Vagina (tissue), 2 donors: ENCODE measurements at places on chromosomes 4 and X.

DNA sequence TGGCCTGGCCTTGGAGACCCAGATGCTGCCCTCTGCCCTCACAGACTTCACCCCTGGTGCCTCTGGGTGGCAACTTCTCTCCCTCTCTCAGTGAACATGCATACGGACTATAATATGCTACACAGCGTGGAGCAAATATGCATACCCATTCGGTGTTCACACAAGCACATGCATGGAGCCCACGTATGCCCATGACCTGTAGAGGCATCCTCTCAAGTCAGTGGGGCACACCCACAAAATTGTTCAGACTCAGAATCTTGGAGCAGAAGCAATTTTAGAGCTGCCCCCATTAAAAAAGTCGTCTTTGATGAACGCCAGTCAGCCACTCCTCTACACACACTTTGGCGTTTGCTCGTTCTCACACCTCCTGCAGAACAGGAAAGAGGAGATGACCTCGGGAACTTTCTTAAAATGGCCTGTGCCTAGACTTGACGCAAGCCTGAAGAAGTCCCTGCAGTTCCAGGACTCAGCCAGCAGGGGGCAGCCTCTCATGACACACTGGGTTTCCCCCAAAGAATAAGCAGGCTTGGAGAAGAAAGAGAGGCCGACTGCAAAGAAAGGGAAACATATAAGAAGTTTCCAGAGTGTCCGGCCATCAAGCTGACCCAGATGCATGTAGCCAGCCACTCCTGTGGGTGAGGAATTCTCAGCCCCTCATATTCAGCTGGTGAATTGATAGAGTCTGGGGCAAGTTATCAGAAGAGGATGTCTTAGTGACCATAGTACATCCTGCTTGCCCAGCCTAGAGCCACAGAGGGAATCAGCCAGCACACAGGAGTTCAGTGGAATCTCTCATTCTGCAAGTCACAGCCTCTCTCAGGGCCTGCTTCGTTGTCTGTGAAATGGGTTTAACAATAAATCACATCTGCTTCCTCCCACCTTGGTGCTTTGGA, 17.3 kb downstream of the APLN start:
- no peak for DNase-seq

DNA sequence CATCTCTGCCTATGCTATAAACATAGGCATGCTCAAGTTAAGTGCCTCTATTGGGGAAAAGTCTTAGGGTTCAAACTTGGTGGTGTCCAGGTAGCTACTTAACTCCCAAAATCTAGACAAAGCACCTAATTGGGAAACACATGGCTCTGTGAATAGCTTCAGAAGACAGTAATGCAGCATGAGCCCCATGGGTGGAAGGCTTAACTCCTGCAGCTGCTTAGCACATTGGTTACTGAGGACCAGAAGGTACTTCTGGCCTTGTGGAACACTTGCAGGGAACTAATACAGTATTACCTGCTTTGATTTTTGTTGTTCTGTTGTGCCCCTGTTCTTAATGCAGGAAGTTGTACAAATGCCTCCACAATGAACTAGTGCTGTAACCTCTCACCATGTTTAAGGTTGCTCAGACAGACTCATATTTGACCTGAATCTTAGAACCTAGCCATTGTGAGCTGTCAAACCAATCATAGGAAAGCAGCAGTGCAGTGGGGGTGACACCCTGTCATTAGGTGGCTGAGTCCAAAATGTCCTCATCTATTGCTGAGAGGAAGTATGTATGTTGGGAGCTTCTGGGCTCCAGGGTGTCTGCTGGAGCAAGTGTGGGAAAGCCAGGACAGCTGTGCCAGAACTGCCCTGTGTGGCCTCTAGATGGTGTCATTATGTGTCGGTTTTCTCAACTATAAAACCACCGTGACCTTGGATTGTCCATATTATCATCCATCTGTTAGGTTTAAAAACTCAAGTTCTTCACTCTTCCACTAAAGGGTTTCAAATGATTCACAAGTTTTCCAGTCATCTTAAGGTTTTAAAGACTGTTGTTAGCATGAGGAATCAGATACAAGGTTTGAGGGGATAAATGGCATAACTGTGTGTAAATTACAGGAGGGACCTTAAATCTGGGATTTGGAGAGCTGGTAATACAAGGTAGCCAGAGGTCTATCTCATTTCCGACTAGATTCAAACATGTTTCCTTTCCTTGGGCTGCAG, 69.9 kb upstream of the WDR1 start:
- DNase-seq: no peak

GRCh38 chr4:172412851-172413580, 599.8 kb downstream of the GALNTL6 start:
- DNase-seq: no peak

GRCh38 chrX:102067966-102068723, 57.3 kb upstream of the TCEAL2 start:
- no peak for DNase-seq

DNA sequence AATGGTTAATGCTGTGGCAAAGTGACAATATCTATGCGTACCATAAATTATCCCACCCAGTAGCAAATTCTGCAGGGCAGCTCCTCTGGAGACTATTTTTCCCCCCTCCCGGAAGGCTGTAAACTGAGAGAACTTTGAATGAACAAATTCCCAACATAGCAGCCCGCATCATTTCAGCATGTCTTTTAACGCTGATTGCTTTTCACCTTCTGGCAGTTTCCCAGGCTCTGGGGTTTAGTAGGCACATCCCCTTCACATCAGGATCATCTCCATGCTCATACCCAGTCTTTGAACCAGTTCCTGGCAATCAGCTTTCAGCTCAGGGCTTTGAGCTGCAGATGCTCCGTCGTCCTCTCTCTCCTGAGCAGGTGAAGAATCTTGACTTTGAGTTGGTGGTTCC, 26.6 kb upstream of the WDR1 start:
- DNase-seq: no peak

DNA sequence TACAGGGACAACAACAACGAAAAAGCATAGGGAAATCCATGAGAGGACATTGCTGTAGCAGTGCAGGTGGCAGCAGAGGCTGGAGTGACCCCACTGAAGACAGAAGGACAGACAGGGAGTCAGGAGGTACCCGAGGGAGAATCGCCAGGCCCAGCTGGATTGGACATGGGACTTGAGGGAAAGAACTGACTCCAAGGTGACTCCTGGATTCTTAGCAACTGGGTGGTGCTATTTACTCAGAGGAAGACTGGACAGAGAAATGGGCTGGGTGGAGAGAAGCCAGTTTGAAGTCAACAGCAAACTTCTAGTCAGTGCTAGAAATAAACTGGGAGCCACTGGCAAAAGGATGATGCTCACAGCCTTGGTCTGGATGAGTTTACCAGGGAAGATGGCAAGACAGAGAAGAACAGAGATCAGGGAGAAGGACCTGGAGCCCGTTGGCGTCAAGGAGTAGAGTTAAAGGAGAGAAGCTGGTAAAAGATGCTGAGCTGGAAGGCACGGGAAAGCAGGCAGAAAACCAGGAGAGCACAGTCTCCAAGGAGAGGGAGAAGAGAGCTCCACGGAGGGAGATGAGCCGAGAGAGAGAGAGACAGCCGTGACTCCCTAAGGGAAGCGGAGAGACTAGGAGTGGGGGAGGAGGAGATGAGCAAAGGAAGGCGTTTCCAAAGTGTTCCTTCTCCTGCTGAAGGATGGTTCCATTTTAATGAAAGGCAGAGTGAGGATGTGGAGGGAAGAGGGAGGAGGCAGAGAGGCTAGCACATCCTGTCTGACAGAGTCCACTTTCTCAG, 119.4 kb downstream of the AFAP1 start:
- no peak for DNase-seq

DNA sequence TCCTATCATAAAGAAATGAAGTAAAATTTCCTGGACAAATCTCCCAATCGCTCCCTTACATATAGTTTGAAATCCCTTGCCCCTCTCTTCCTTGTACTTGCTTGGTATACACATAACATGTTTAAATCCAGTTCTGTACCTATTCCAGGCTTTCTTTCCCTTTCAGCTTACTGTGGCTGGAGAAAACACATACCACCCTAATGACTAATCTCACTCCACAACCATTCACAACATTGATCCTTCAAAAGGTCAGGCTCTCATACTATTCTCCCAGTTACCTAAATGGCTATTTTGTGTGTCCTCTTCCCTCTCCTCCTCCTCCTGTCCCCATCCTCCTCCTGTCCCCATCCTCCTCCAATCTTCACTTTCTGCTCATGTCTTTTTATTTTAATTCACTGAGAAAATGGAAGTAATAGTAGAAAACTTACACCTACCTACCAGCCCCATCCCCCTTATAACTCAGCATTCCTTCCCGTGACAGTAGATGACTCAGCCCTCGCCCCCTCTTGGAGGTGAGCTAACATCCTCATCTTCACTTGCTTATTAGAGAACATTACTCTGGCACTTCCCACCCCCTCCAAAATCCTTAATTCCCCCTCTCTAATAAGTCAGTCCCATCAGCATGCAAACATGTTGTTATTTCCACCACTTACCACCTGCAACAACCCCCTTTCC, 77.5 kb downstream of the IL15 start:
- no peak for DNase-seq

DNA sequence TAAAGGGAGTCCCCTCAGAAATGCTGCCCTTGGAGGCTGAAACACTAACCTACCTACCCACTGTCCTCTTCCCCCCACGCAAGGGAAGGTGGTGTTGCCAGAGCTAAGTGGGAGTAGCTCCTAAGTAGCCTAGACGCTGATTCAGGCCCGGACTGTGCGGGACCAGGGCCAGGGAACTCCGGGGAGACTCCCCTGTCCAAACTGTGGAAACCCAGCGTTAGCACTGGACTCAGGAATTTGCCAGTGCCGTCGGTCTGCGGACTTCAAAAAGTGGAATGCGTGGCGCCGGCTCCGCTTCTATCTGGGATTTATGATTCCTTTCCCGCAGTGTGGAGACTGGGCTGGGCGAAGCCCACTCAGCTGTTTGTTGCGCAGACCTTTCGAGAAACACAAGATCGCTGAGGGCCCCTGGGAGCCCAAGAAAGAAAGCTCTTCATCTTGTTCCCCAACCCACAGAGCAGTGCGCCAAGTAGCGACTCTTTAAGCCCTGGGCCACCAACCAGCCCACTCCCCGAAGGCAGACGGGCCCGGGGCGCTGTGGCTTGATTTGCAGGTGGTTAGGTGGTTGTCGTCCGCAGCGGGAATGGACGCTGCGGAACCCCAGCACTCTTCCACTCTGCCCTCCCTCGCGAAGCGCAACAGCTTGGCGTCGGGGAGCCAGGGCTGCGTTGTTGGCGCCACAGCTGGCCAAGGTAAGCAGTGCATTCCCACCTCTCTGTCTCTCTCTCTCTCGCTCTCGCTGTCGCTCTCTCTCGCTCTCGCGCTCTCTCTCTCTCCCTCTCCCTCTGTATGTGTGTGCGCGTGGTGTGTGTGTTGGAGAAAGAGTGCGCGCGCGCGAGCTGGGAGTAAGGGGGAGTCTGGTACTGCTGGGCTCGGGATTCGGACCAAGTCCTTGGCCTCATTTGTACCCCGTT, 2.0 kb downstream of the TMEM255A start:
- DNase-seq: no peak

GRCh38 chr4:127209580-127210095, 423.1 kb upstream of the INTU start:
- no peak for DNase-seq

GRCh38 chr4:109083911-109084310, 218.5 kb downstream of the COL25A1 start:
- no peak for DNase-seq

- no peak for DNase-seq
Measured at GRCh38 chr4:138005486-138005885, 236.7 kb downstream of the SLC7A11 start.

DNA sequence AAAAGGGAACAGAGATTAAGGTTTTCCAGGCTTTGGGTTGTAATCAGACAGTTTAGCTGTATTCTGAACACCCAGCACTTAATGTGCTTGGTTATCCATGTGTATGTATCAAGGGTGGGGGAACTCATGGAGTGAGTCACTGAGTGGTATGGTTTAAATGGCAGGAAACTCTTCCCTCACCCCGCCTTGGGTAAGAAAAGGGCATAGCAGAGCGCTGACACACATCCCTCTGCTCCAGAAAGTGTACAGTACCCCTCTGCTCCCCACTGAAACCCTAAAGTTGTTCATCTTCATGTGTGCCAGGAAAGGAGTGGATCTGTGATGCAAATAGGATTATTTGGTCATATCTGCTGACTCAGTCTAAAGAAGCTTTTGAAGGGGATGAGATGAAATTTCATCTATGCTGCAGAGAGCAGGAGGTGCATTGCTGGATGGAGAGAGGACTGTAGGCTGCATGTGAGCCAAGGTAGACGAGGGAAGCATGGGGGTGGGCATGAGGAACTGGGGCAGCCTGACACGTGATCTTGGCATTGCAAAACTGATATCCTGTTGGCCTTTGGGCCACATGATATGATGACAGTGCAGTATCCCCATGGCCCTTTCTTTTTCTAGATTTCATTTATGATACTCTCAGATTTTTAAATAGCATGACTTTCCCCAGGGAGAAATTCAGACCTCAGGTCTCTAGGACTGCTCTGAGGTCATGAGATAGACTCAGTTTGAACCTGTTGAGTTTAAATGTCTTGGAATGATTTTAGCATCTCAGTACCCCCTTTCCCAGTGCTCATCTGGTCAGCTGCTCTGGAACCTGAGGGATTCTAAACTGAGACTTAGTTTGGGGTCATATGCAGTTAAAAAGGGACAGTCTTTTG, 84.8 kb downstream of the TMEM164 start:
- no peak for DNase-seq

DNA sequence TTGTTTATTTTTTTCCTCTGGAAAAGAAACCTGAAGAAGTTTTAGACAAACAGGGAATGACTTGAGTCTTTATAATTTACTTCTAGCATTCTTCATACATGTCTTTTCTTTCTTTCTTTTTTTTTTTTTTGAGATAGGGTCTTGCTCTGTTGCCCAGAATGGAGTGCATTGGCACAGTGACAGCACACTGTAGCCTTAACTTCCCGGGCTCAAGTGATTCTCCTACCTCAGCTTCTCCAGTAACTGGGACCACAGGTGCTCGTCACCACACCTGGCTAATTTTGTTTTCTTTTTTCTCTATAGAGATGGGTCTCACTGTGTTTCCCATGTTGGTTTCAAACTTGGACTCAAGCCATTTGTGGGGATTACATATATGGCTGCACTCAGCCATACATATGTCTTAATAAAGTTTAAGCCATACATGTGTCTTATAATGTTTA, 71.8 kb downstream of the RAPGEF2 start:
- DNase-seq: no peak

DNA sequence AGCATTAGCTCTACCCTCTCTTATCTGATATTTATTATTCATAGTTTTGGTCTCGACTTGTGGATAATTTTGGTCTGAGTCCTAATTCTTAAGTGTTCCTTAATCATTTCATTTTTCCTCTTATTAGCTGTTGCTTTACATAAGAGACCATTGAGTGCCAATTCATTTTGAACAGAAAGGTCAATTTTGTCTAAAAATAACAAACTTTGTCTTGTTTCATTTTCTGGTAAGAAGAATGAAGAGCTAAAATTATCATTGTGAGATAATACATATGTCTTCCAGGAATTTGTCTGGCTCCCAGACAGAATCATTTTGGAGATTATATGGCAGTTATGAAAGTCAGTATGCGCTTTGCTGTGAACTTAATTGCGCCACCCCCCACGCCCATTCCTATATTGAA, 1471.8 kb downstream of the PCDH7 start:
- no peak for DNase-seq

- no peak for DNase-seq
Measured at GRCh38 chrX:9821572-9821971, 35.3 kb downstream of the SHROOM2 start.

- DNase-seq: no peak
Measured at GRCh38 chr4:98657531-98658286, 702 bp downstream of the TSPAN5 start.

GRCh38 chr4:122689972-122690371, 42.5 kb upstream of the BBS12 start:
- DNase-seq: no peak
